Activated CD4-positive, CD25-positive, alpha-beta regulatory T cell (primary cell): ENCODE measurements at places on chromosomes 12 and 14.

- no peak for DNase-seq
Observed at GRCh38 chr14:76407449-76408150, 31.7 kb downstream of the ESRRB start.

DNA sequence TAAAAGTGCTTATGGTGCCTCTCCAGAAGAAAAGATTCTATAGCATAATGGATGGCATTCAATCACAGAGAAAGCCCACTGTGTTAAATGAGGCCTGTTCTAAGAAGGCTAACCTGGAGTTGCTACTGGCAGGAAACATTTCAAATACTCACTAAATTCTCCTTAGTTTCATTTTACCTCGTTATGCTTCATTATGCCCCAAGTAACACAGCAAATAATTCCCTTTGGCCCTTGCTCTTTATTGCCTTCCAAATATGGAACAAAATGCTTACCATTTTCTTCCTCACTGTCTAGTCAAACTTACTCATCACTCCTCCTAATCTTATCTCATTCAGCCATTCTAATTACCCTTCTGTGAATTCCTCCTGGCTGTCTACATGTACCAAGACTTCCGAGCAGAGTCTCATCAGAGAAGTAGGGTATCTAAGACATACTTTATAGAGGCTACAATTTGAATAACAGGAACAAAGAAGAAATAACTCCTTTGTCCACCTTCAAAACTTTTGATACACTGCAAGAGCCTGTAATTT, 292.1 kb upstream of the CLEC14A start:
- no peak for DNase-seq

DNA sequence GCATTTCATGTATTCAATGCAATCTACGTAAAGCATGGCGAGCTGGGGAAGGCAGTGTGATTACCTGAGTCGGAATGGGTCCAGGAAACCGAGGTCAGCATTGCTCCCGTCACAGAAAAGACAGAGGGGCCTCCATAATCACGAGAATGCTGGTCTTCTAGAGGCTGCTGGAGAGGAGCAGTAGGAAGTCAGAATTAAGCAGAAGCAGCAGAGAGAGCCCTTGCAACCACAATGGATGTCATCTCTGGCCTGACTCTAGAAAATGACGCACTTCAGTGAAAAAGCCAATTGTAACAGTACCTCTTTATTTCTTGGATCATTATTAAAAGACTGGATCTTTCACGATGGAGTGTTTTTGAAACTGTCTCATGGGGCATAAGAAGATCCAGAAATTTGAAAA, 69.5 kb upstream of the FOXN3 start:
- no peak for DNase-seq

- DNase-seq, result no peak
Observed at GRCh38 chr14:102333390-102333789, 13.8 kb downstream of the ZNF839 start.

- no peak for DNase-seq
Observed at GRCh38 chr14:35046751-35047536, 872 bp downstream of the FAM177A1 start.

DNA sequence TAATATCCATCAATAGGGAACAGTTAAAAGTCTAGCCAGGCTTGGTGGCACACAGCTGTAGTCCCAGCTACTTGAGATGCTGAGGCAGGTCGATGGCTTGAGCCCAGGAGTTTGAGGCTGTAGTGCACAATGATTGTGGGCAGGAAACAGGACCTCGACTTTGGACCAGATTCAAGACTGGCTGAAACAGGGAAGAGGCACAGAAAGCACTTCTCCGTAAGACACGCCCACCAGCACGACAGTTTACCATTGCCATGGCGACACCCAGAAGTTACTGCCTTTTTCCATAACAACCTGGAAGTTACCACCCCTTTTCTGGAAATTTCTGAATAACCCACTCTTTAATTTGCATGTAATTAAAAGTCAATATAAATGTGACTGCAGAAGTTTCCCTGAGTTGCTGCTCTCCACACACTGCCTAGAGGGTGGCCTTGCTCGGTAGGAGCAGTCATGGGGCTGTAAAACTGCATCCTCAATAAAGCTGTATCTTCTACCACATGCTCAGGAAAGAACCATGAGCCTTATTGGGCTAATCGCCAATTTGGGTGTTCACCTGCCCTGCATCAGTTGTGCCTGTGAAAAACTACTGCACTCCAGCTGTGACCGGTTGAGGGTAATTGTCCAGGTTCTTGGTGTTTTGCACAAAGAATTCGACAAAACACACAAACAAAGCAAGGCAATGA, 4.6 kb upstream of the LRRC23 start:
- DNase-seq, result no peak

- DNase-seq, result no peak
Observed at GRCh38 chr12:33825986-33826602, 196.2 kb upstream of the ALG10 start.

DNA sequence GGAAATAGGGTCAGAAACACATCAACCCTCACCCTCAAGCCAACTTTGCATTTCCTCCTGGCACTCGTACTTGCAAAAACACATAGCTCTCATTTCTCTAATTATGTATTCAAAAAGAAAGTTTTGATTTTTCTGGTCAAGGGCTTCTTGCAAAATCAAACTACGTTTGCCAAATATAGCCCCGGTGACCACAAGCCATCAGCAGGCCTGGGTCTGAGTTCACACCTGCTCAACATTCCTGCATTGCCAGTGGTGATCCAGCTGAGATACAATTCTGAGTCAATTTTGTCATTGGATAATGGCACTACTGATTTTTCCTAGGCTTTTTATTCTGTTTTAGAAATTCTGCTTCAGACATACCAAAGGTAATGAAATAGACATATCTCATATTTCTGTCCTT, 10.7 kb upstream of the BHLHE41 start:
- no peak for DNase-seq

- no peak for DNase-seq
Observed at GRCh38 chr12:100372853-100373640, 16.2 kb downstream of the SLC17A8 start.
